ENCODE measurements at places on chromosomes 7 and 10.

DNA sequence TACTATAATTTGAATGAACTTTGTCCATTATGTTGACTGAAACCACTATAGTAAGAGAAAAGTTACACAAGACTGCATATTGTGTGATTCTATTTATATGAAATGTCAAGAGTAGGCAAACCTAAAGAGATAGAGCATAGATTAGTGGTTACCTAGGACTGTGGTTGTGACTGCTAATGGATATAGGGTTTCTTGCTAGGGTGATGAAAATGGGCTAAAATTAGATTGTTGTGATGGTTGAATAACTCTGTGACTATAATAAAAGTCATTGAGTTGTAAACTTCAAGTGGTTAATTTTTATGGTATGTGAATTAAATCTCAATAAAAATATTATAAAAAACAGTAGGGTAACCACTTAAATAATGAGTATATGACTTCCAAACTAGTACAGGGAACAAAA is 142.9 kb upstream of the AHR start:
- DNase-seq: no peak

- no peak for DNase-seq
Measured at GRCh38 chr10:5532618-5533097, 7.9 kb downstream of the CALML3 start.

DNA sequence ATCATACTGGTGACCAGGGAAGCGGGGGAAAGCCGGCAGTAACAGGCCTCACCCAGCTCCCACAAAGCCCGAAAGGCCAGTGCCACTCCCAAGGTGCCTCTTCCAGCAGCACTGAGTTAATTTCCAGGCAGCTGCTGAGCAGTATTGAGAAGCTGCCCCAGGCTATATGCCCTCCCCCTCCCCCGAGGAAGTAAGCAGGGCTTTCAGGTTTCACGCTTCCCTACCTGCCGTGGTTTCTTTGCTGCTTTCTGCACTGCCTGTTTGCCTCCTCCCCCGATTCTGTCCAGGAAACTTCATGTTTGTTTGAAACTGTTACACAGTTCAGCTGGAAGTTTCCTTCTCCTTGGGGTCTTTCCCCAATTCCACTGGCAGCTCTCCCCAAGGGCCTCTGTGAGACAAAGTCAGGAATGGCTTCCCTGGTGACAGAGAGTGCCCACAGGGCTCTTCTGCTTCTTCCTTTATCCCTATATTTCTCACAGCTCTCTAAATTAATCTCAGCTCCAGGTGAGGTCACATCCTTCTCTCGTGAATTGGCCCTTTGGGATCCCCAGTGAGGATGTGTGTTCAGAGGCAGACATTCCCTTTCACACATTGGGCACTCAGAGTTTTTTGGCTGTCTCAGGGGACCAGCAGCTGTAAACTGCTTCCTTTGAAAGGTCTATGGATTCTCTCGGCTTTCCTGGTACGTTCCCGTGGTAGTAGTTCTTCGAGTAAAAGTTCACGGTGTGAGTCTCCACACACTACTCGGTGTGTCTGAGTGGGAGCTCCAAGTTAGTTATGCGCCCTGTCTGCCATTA is 19.4 kb downstream of the C1GALT1 start:
- DNase-seq: no peak

DNA sequence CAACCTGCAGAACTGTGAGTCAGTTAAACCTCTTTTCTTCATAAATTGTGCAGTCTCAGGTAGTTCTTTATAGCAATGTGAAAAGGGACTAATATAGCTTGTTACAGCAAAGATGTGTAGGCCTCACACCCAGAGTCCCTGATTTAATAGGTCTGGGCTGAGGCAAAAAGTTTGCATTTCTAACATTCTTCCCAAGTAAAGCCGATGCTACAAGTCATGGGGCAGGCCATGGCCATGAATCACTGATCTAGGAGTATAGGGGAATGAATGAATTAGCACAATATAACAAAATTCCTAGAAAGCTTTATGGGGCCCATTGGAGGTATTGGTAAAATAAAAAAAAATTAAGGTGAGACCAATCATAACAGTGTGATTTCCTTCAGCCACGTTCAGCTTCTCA is 11.5 kb upstream of the AASS start:
- DNase-seq: no peak

GRCh38 chr10:126732868-126733267 is 62.4 kb upstream of the C10orf90 start:
- DNase-seq: no peak

DNA sequence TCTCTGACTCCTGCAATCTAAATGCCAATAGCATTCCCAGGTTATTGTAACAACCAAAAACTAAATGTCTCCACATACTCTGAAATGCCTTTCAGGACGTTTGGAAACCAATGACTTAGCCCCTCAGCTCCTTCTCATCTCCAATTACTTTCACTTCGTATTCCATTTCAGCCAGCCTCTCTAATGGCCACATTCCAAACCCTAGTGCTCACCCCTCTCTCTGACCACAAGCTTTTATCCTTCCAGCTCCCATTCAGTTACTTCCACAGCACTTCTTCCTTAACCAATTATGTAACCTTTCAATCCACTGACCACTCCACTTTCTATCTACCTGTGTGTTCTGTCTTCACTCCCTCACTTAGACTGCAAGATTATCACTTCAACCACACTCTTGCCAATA is 4.3 kb downstream of the NOC3L start:
- no peak for DNase-seq

DNA sequence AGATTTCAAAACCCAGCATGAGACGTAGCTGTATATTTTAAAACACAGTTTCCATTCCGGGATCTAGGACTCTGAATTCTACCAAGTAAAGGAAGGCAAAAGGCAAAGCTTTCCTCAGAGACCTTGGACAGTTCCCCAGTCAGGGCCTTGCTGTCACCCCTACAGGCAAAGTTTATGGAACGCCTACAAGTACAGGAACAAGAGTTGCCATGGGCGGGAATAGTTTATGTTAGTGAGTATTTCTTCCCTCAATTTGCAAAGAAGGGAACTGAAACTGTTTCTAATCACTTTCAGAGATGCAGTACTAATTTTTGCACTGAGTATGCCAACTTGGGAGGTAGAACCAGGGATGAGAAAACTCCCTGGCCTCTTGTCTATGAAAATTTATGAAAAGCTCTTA is 68.2 kb upstream of the LRGUK start:
- no peak for DNase-seq

DNA sequence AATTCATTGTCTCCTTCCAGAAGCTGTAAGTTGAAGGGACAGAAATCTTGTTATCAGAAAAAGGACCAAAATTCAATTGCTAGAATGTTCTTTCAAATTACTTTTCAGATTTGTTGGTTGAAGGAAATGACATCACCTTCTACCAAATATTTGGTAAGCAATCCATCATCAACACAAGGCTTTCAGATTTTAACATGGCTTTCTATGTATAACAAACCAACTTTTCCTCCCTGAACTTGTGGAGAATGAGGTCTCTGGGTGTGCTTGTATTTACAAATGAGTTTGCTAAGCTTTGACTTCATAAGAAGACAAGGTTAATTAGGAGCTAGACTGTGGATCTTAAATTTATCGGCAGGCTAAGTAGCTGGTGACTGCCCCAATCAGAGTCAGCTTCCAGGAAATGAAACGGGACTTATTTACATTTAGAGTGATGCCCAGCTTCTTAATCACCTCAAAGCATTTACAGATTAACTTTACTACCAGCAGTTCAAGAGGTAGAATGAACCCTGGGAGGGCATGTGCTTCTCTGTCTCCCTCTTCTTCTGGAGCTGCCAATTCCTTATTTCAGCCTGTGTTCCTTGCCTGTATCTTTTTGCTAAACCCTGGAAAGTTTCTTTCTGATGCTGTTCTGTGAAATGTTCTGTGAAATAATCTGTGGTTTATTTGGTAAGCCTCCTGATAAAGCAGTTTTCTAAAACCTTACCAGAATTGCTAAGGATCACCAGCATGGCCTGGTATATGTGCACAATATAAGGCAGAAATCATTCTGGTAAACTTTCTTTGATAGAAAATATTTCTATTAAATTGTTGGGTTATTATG is 248.8 kb upstream of the FZD8 start:
- no peak for DNase-seq

GRCh38 chr7:11207565-11207964 is 233.9 kb downstream of the PHF14 start:
- DNase-seq: no peak

DNA sequence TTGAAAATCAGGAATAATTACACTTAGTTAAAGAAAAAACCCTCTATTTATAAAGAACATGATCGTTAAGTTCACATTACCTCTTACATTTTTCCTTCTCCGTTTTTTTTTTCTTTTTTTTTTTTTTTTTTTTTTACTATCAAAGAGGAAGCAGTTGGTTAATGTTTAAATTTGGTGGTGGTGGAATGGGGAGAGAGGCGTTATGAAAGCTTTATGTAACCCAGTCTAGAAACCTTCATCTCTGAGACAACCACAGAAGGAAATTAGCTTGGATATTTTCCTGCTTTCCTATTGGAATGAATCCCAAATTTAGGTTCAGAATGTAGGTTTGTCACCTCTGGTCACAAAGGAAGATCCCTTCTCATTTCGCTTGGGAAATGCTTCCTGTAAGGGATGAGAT is 31.5 kb upstream of the LHFPL3 start:
- DNase-seq: no peak

DNA sequence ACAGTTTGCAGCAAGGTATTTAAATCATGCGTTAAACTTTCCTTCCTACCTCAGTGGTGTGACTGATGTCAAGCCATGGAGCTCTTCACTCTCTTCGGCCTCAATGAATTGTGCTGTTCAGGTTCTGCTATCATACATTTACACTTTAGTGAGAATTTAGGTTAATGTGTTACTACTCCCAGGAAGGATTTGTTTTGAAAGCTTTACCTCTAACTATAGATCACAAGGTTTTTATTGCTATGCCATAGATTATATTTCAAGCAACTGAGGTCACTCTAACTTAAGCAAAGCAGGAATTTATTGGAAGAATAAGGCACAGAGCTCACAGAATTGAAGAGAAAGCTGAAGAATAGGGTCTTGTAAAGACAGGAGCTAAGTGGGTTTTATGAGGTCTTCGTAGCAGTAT is 11.0 kb upstream of the ADD3 start:
- DNase-seq: no peak

DNA sequence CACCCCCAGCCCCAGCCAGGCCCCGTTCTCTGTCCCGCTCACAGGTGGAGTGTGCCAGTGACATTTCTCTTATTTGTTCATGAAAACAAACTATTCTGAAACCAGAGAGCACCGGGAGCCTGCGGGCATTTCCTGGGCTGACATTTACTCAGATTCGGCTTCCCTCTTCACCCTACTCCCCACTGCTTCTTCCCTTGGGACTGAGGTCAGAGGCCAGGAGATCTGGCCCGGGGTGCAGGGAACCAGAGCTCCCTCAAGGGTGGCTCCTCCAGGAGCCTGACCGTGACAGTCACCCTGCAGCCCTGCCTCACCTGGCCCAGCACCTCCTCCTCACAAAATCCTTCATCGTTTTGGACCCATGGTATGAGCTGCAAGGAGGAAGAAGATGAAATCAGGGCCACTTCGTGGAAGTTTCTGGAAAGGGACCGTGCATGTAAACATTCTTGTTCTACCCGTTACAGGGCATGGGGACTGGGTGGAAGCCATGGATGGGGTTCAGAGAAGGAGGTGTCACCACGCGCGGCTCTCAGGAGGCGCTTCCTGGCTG is 12.2 kb downstream of the BHLHA15 start:
- DNase-seq: no peak

- no peak for DNase-seq
Measured at GRCh38 chr7:34096198-34096651, 190.9 kb downstream of the BMPER start.

- no peak for DNase-seq
Measured at GRCh38 chr10:122421054-122421625, 33.3 kb upstream of the ARMS2 start.

DNA sequence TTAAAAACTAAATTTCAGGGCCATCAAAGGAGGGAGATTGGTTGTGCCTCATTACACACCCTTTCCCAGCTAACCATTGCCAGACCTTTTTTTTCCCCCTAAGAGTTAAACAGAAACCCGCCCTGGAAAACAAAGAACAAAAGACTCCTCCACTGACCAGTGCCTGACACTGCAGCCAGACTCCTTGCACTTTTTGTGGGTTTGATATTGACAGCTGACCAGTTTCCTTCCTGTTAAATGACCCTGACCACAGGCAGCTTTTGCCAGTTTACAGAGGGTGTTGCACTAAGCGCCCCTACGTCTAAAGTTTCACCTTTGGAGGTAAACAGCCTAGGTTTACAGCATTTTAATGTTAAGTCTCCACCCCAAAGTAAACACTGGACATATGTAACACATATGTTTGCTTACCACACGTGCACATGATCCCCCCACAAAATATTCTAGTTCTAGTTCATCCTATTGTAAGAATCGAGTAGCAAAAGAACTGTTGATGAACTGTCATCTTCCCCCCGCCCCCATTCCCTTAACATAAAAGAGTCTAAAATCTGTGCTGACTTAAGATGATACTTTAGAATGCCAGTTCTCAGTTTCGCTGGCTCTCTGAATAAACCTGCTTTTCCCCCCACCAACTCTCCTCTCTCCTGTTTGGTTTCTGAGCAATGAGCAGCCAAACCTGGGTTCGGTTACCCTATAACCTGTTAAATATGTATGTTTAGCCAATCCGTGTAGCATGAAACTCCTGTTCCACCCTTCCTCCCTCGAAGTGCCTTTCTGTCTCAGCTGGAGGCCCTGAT is 38.0 kb downstream of the FOXI2 start:
- DNase-seq: peak; percentile 20

- DNase-seq: no peak
Measured at GRCh38 chr7:151821226-151821625, 55.7 kb downstream of the PRKAG2 start.

All from retina (tissue), 1 donor.